CD4-positive, alpha-beta T cell (primary cell): ENCODE measurements at places on chromosomes 13 and 19. TPM values are rescaled to one million over a fixed set of nuclear protein-coding genes. Genes with fewer than 3 reads are reported as not detected.

The RNF113B gene
- total RNA-seq, result not detected

The ZNF729 gene
- total RNA-seq, result not detected

DNA sequence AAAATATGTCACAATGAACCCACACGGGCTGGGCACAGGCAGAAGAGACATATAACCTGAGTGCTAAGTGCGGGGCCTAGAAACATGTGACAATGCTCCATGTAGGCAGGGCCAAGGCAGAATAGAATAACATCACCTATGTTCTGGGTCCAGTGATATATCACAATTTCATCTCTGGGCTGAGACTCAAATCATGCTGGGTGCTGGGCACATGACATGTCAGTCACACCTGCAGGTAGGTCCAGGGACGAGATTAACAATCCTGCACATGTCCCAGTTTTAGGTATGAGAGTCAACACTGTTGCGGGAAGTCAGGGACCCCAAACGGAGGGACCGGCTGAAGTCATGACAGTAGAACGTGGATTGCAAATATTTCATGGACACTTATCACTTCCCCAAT lies 50.3 kb downstream of the ZNF99 start:
- no peak overlapping the region for H3K27ac ChIP-seq
- H3K4me3 ChIP-seq, result no peak overlapping the region
- DNase-seq, result no peak
- no peaks in the 10 kb centered on the region for H3K36me3 ChIP-seq
- no peaks in the 10 kb centered on the region for H3K4me1 ChIP-seq

GRCh38 chr19:32231691-32232090 lies 113.7 kb upstream of the ZNF507 start:
- no peak overlapping the region for H3K27ac ChIP-seq
- H3K4me3 ChIP-seq, result no peak overlapping the region
- no peak for DNase-seq
